ENCODE measurements at places on chromosomes 7 and 10. TPM values are rescaled to one million over a fixed set of nuclear protein-coding genes. Genes with fewer than 3 reads are reported as not detected.

The TSPAN15 gene
- 7.2 TPM for total RNA-seq

The TBATA gene
- not detected for total RNA-seq

The GPR15LG gene
- total RNA-seq, result not detected

The PLAU gene
- 0.54 TPM for total RNA-seq

The HOXA1 gene
- 0.32 TPM for total RNA-seq

GRCh38 chr7:150799741-150800580, at the start of gene TMEM176B:
TSS of gene TMEM176B (minus strand) at chr7:150800364. CDS start at chr7:150796569, 3,795 bp downstream.
- DNase-seq, result no peak

GRCh38 chr7:128431221-128431620, 21.4 kb upstream of the IMPDH1 start:
- DNase-seq, result no peak

DNA sequence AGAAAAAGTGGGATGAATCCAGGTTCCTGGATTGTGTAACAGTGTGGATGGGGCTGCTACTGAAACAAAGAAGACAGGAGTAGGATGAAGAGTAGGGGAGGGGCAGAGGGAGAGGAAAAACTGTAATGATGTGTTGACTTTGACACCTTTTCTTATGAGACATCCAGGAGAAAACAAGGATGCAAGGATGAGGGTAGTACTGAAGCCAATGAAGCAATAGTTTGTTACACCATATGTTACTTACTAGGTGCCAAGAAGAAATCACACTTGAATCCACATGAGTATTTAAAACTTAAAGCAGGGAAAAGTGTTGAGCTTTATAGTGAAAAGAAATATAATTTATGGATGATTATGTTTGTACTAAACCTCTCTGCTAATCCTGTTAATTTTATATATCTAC, 420.6 kb downstream of the ARL4A start:
- DNase-seq, result no peak

GRCh38 chr7:84188786-84189405, 5.7 kb downstream of the SEMA3A start:
- no peak for DNase-seq

- DNase-seq, result no peak
Observed at GRCh38 chr10:63666836-63667383, 145.7 kb downstream of the REEP3 start.

DNA sequence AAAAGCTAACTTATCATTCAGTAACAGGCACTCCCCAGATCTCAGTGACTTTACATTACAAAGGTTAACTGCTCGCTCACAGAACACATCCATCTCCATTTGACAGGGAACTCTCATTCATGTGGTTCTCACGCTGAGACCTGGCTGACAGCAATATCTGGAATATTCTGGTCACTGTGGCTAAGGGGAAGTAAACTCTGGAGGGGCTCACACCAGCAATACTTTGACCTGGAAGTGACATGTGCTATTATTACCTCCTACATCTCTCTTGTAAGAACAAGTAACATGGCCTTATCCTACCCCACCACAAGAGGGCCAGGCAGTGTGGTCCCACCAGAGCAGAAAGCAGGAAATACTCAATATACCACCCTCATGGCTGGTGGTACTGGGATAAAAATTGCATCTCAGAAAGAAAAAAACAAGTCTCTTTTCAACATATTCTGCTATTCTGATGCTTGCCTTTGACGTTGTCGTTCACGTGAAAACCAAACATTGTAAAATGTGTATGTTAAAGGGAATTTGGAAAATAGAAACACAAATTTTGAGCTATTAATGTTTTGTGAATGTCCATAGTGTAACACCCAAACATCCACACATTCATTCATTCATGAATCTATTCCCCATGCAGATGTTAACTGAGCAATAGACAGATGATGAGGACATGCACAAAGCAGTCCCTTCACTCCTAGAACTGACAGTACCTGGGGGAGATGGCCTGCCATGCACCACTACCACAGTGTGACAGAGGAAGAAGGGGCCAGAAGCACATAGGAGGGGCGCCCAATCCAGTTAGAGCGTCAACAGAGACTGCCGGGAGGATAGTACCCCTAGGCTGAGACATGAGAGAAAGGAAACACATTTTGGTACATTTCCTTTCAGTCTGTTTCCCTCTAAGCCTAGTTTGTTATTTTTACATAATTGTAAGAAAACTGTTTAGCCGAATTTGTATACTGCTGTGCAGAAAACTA, 166.0 kb upstream of the SP4 start:
- DNase-seq, result no peak

- DNase-seq, result no peak
Observed at GRCh38 chr7:16398146-16399017, 23.0 kb downstream of the CRPPA start.

- no peak for DNase-seq
Observed at GRCh38 chr7:30430276-30430675, 48.3 kb downstream of the NOD1 start.

DNA sequence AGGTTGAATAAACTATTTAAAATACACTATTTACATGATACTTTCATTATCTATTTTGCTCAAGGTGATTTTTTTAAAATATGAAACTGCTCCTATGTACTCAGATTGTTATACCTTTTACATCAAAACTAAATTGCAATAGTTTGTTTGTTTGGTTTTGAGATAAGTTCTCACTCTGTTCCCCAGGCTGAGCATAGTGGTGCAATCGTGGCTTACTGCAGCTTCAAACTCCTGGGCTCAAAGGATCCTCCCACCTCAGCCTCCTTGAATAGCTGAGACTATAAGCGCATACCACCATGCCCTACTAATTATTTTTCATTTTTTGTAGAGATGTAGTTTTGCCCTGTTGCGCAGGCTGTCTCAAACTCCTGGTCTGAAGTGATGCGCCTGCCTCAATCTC, 12.7 kb downstream of the TAS2R60 start:
- no peak for DNase-seq

DNA sequence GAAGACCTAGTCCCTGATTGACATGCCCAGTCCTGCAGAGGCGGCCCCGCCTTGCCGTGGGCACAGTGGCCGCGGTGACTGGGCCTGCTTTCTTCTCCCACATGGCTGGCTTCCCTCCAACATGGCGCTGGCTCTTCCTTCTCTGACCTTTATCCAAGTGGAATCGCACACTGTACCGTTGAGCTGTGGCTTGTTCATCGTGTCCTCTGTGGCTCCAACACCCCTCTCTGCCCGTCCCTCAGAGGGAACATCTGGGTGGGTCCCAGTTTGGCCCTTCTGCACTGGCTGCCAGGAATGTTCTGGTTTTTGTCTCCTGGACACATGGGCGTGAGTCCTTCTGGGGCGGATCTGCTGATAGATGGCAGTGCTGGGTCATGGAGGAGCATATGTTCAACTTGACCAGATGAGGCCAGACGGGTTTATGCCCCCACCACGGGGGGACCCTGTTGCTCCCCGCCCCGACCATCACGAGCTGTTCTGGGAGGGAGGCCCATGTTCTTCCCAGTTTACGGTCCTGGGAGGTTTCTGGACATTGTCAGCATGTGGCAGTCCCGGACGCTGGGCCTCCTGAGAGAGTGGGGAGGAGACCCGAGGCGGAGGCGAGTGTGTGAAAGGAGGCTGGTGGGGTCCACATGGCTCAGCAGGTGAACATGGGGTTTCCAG, 63.5 kb downstream of the LHPP start:
- DNase-seq, result no peak

DNA sequence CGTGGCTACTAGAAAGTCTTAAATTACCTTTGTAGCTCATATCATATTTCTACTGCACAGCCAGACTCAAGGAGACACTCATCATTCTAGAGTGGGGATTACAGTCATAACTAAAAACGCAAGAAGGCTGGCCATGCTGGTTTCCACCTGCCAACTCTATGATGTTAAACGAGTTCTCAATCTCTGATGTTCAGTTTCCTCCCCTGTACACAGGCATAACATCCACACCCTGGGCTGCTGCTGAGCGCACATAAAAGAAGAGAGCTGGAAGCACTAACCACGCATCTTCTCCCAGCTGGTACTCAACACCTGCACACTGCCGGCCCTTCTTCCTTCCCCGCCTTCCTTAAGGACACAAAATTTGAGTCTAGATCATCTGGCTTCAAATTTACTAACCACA, 60.5 kb downstream of the SORBS1 start:
- no peak for DNase-seq

- DNase-seq, result no peak
Observed at GRCh38 chr10:92847202-92847864, 987 bp upstream of the EXOC6 start.

Data from naive thymus-derived CD4-positive, alpha-beta T cell (primary cell).